Hindlimb muscle (tissue), 1 donor: ENCODE measurements at places on chromosomes 11 and 22. TPM values are rescaled to one million over a fixed set of nuclear protein-coding genes. Genes with fewer than 3 reads are reported as not detected.

Gene PTH
- polyA plus RNA-seq = not detected

GRCh38 chr11:13366266-13367026 is 88.9 kb downstream of the BMAL1 start:
- DNase-seq = no peak

- no peak for DNase-seq
These were observed 9.8 kb downstream of the SLC17A6 start for GRCh38 chr11:22347857-22348487.

GRCh38 chr11:76208438-76209374 is 2.4 kb upstream of the WNT11 start:
- DNase-seq = peak; percentile 84

Gene FIBIN
- polyA plus RNA-seq = 26.7 TPM

Gene CDC45
- polyA plus RNA-seq = 7.4 TPM
